ENCODE measurements at places on chromosomes 6 and 20. TPM values are rescaled to one million over a fixed set of nuclear protein-coding genes. Genes with fewer than 3 reads are reported as not detected.

Gene OTOR
- total RNA-seq: not detected

Gene PAK5
- not detected for total RNA-seq

Gene ADTRP
- total RNA-seq: 3.5 TPM

Gene LINC00237
- total RNA-seq: not detected

Gene TBP
- total RNA-seq: 9.3 TPM

Gene CDSN
- total RNA-seq: under 0.01 TPM

Gene CST4
- 0.43 TPM for total RNA-seq

Gene C4B
- total RNA-seq: 9.3 TPM

Gene RBPJL
- not detected for total RNA-seq

All from smooth muscle cell of bladder (primary cell).